ENCODE measurements at places on chromosomes 5 and 9.

DNA sequence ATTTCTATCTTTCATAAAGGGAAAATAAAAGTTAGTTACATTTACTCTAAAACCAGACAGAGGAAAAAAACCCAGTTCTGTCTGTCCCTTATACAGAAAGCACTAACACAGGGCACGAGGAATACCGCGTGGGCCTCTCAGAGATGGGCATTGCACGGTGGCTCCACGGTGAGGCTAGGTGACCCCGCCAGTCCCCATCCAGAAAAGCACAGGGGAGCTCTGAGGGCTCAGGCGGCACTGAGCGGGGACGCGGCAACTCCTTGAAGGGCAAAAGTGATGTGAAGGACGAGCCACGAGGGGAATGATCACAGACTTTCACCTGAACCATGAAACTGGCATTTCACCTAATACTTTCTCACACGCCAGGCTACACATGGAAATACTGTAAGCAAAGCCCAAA is 35.7 kb upstream of the FBXW11 start:
- DNase-seq, result no peak

DNA sequence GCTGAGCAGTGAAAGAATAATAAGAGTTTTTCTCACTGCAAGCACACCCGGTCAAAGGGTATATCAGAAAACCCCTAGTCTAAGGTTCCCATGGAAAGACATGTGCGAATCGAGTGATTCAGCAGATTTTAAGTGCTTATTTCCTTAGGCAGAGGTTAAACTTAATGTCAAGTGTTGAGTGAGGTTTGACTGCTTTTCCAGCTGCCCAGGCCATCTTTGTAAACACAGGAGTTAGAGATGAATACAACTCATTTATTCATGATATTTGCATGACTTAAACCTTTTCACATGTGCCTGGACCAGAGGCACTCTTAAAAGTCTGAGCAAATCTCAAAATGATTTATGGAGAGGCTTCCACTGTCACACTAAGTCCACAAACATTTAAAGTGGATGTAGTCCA is 137.8 kb upstream of the RGMB start:
- no peak for DNase-seq

- DNase-seq, result no peak
Observed at GRCh38 chr5:113510836-113511451, 2.5 kb upstream of the YTHDC2 start.

GRCh38 chr5:170475294-170476000 is 28.4 kb upstream of the KCNIP1 start:
- DNase-seq, result no peak

DNA sequence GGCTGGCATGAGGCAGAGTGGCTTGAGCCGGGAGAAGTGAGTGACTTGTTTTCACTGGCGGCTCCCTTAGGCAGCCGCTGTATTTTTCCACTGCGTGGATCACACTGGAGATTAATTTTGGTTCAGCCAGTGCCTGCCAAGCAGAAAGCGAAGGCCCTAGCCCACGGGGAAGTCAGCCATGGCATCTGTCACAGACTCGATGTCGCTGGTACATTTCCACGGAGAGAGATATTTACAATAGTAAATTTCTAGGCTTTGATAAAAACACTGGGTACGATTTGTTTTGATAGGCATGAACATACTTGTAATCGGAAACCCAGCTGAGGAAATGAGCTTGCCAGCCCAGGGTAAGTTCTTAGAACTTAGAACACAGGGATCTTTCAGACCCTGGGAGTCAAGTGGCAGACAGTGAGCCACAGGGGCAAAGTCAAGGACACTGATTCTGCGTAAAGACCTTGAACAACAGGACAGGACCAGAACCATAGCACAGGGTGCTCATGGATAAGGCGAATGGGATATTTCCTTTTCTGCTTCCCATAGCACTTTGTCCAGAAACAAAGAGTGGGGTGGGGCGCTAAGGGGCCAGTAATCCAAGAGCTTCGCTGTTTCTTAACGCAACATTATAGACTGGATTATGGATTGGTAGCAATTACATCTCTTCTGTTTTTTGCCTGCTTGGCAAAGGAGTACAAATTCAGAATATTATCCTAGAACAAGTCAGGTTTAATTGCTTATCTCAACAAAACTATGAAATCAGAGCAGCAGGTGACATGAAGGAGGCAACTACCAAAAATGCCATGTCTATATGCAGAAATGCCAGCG is 4.5 kb downstream of the DUSP1 start:
- DNase-seq, result peak; percentile 64

- no peak for DNase-seq
Observed at GRCh38 chr9:112078432-112078831, 96.7 kb downstream of the SUSD1 start.

- DNase-seq, result no peak
Observed at GRCh38 chr5:181100121-181100875, 30.7 kb downstream of the OR2V1 start.

- DNase-seq, result no peak
Observed at GRCh38 chr9:116580853-116581252, 106.3 kb upstream of the TRIM32 start.

GRCh38 chr5:33734537-33734936 is 157.3 kb downstream of the ADAMTS12 start:
- DNase-seq, result no peak

GRCh38 chr5:167271511-167271910 is 1019.9 kb upstream of the WWC1 start:
- DNase-seq, result no peak

DNA sequence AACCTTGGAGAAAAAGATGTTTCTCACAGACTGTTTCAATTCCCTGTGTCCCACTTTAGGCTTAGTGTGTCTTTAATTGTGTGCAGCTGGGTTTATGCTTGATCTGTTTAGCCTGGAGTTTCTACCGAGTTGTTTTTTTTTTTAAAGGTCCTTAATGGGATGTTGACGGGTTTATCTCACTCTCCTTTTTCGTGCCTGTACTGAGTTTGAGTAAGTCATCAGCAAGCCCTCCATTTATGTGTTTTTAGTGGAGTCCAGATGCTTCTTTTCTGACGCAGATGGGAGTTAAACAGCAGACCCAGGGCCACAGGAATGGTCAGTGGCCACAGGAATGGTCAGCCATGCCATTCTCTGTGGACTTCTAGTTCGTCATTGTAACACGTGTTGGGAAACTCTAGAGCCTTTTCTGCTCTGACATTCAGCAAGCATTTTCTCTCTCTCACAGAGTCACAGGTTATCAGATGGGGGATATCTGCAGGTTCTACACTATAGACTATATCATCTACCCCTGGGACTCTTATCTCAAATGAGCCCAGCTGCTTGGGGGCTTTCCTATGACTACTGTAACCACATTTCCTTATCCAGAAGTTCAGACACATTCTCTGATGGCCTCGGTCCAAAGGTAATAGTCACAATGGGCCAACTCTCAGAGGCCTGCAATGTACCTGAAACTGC is 190.5 kb downstream of the TTLL11 start:
- DNase-seq, result no peak

GRCh38 chr5:36009698-36010097 is 18.5 kb upstream of the UGT3A1 start:
- DNase-seq, result no peak

DNA sequence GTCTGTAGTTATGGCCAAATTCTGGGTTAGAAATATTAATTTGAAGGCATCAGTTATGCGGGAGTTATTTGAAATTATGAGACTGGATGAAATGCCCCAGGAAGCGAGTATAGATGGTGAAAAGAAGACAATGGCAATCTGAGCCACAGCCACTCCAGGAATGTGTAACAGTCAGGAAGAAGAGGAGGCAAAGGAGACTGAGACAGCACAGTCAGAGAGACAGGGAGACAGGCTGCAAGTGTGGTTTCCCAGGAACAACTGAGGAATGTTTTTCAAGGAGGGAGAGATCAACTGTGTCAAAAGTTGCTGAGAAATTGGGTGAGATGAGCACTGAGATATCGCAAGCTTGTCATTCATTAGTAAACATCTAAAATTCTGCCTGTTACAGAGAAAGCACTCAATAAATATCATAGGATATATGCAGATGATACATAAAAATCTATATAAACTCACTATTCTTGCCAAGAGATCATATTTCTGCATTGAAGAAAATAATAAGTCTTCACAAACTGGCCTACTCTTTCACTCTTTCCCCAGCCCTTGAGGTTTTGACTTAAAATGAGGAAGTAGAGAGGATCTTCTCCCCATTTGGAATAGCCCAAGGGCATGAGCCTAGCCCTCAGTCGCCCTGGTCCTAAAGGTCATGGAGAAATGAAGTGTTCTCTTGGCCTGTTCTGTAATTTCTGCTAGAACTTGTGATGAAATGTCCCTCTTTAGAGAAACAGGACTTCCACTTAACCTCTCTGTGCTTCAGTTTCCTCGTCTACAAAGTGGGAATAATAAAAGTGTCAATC is 48.5 kb upstream of the RLN1 start:
- DNase-seq, result no peak
